Epithelial cell of proximal tubule (primary cell): ENCODE measurements at places on chromosomes 6 and 20. TPM values are rescaled to one million over a fixed set of nuclear protein-coding genes. Genes with fewer than 3 reads are reported as not detected.

GRCh38 chr20:20554951-20555350 is 157.5 kb downstream of the RALGAPA2 start:
- DNase-seq: no peak

- DNase-seq: no peak
Measured at GRCh38 chr6:149446791-149447376, 37.9 kb downstream of the ZC3H12D start.

- no peak for DNase-seq
Measured at GRCh38 chr20:33840160-33840559, 29.0 kb downstream of the CHMP4B start.

DNA sequence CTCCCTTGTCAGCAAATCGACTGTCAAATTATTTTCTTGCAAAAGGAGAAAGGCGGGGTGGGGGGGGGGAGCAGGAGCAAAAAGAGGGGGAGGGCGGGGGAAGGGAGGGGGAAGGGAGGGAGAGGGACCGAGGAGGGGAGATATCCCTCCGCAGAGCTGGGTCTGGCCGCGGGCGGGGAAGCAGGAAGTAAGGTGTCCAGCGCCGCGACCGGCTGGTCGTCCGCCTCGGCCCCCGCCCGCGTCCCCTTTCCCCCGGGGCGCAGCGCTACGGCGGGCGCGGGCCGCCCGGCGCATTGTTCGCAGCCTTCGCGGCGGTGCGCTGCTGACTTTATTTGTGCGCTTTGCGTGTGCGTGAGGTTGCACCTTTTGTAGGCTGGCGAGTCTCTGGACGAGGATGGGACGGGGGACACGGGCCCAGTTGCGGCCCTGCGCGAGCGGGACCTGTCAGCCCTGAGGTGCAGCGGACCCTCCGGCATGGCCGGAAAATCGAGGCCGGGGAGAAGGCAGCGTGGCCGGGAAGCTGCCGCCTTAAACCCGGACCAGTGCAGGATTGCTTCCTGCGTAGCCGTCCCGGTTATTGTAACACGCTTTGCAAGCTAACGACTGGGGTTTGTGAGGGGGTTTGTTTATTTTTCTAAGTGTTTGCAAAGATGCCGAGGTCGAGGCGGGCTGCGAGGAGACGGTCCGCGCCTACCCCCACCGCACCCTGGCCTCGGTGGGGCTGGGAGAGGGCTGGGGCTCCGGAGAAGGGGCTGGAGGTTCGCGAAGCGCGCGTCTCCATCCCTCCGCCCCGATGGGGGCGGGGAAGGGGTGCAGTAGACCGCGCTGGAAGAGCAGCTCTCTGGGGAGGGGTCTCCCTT is 675 bp upstream of the TRERF1 start:
- peak; percentile 30 for DNase-seq

DNA sequence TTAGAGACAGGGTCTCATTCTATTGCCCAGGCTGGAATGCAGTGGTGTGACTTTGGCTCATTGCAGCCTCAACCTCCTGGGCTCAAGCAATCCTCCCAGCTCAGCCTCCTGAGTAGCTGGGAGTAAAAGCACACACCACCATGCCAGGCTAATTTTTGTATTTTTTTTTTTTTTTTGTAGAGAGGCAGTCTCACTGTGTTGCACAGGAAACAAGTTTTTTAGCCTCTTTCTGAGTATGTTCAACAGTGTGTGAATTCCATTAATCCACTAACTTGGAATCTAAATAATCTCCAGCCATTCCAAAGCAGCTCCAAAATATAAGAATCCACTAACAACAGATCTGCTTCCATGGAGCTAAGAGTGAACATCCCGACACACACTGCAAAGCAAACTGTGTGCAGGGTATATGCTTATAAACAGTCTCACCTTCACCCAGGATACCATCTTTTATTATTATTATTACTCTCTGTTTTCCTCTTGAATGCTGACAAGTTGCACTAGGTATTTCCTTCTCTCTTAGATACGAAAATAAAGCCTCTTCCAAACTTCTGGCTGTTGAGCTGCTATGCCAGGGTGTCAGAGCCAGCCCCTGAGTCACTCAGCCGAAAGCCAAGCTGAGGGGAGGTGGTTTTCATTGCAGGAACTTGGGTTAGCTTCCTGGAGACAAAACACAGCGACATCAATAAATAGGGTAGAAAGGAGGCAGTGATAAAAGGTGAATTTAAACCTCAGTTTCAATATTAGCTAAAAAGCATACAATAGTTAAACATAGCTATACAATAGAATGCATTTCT is 264.9 kb downstream of the HIVEP2 start:
- DNase-seq: no peak

The GPRC6A gene
- not detected in 2 replicates for total RNA-seq

The WFDC12 gene
- total RNA-seq: not detected in 2 replicates

The CNR1 gene
- total RNA-seq: 1.8 and 4.2 TPM in 2 replicates

The BNIP5 gene
- total RNA-seq: under 0.01 TPM in 1 of 2 replicates, not detected in the other

The DLL1 gene
- total RNA-seq: 1.4 and 1.7 TPM in 2 replicates

The FYN gene
- total RNA-seq: 26.1 and 55.4 TPM in 2 replicates
